ENCODE measurements at places on chromosomes 5 and 9. TPM values are rescaled to one million over a fixed set of nuclear protein-coding genes. Genes with fewer than 3 reads are reported as not detected.

DNA sequence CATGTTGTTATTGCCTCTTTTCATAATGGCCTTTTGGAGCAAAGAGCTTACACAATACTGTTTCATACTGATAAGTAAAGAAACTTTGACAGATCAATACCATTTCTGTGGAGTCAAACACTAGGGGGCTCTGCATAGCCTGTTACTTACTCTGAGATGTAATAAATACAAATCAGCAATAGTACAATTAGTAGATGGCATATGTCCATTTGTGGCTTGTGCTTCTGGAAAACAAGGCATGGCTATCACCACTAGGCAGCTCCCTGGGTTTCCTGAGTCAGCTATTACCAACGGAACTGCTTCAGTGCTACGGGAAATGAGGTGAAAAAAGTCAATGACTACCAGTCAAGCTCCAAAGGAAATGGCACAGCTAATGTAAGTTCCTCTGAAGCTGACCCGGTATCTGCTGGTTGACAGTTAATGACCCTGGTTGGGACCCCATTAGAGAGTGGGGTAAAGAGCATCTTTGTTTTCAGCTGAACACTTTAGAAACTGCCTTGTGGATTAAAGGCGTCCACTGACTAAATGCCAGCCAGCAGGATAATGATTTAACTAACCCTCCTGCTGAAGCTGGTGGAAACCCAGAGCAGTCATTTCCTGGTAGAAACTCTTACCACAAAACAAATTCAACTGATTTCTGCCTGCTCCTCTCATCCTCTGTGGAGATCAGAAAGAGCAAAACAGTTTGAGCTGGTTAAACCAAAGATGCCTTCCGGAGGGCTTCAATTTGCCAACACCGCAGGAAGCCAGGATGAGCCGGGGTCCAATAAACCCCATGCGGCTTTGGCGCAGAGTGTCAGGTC is 69.0 kb upstream of the FAM169A start:
- peak; percentile 70 for DNase-seq

DNA sequence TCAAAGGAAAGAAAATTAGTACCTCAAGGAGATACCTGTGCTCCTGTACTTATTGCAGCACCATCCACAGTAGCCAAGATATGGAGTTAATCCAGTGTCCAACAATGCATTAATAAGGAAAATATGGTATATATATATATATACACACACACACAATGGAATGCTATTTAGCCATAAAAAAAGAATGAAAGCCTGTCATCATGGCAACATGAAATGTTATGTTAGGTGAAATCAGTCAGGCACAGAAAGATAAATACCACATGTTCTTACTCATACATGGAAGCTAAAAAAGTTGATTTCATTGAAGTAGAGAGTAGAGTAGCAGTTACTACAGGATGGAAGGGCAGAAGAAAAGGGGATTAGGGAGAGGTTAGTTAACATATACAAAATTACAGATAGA is 601.5 kb downstream of the ANXA1 start:
- peak; percentile 48 for DNase-seq

RETREG1 gene
- total RNA-seq: 0.53 TPM

DNA sequence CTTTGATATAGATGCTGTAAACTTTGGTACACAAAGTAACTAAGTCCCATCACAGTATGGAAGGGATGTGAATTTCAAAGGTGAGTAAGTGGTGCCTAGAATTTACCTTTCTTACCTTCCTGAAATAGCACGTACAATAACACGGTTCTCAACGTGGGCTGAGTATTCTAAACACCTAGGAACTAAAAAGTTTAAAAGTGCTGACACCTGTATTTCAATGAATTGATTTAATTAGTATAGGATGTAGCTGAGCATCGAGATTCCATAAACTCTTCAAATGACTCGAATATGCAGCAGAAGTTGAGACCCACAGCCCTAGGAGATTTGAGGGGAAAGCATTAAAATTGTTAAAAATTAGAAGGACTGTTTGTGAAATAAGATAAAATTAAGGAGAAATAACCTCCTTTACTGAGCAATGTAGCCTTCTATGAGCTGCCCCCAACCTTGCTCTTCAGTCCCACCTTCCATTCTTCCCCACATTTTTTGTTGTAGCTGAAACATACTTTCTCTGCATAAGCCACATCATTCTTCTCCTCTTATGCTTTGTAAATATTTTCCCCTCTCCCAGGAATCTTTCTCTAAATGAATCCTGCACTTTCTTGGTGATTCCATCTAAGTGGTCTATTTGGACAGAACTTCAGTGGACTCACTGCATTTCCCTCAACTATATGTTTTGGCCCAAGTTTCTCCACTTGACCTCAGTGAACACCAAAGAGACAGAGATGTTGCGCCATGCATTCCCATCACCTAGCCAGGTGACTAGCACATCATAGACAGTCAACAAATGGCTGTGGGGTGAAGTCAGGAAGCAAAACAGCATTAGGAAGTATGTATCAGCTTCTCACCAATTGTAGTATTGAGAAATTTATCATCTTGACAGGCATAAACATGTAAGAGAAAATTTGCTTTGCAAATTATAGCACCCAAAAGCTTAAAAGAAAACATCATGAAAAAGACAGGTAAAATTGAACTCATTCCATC is 156.5 kb upstream of the TAS2R1 start:
- peak; percentile 58 for DNase-seq

THBS4 gene
- 0.26 TPM for total RNA-seq

SVEP1 gene
- 0.26 TPM for total RNA-seq

SHOC1 gene
- under 0.01 TPM for total RNA-seq

- no peak for DNase-seq
Measured at GRCh38 chr5:10578293-10578665, 14.4 kb downstream of the ANKRD33B start.

GRCh38 chr5:170819824-170820223 is 36.3 kb downstream of the GABRP start:
- no peak for DNase-seq

DNA sequence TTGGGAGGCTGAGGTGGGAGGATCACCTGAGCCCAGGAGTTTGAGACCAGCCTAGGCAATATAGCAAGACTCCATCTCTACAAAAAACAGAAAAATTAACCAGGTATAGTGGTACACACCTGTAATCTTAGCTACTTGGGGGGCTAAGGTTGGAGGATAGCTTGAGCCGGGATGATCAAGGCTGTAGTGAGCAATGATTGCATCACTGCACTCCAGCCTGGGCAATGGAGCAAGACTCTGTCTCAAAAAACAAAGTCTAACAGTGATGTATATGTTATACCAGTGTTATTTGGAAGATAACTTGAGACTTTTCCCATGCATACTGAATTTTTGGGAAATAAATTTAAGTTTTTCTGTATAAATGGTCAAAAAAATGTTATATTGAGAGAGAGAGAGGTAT is 146.3 kb downstream of the ZCCHC7 start:
- DNase-seq: no peak

GRCh38 chr5:67971223-67971830 is 244.2 kb upstream of the PIK3R1 start:
- no peak for DNase-seq

GRCh38 chr5:75736273-75736672 is 19.0 kb upstream of the POC5 start:
- DNase-seq: no peak

SLC1A1 gene
- total RNA-seq: 1.4 TPM

FNBP1 gene
- total RNA-seq: 15.7 TPM

DDX4 gene
- total RNA-seq: under 0.01 TPM

PKD2L2 gene
- total RNA-seq: not detected

LAMC3 gene
- total RNA-seq: not detected

GRCh38 chr5:92836855-92837755 is 743.9 kb downstream of the NR2F1-AS1 start:
- DNase-seq: no peak

ARHGEF39 gene
- total RNA-seq: 0.13 TPM

GRCh38 chr9:86093788-86094555 is 5.4 kb downstream of the GOLM1 start:
- DNase-seq: peak; percentile 62

DNA sequence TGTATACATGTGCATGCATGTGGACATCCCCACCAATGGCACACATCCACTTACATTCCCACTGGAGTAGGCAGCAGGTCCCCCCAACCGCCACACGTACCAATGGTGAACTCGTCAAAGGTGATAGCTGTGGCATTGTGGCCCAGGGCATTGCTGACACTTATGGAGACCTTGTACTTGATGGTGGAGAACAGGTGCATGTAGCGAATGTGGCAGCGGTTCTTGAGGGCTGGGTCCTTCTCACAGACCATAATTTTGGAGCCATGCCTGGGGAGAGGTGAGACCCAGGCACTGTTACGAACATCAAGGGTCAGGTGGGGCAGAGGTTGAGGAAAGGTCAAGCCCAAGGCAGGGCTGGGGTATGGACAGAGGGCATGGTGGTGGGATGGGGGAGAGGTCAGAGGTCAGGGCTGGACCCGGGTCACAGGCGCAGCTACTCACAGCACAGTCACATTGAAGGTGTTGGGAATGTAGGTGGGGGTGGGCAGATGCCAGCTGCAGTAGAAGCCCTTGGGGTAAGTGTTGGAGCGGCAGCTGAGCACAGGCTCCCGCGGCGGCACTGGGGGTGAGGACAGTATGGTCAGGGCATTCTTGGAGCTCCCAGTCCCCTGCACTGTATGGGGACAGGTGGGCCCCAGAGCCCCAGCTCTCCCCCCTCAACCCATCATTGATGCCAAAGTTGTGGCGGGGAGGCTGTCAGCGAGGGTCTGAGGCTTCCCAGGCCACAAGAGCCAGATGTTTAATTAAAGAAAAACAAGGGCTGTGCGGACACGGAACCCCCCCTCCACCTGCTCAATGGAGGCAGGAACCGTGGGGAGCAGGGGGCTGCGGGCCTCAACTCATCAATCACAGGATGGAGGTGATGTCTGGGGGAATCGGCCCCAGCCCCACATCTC is 31.9 kb downstream of the CNTFR start:
- DNase-seq: no peak

DNA sequence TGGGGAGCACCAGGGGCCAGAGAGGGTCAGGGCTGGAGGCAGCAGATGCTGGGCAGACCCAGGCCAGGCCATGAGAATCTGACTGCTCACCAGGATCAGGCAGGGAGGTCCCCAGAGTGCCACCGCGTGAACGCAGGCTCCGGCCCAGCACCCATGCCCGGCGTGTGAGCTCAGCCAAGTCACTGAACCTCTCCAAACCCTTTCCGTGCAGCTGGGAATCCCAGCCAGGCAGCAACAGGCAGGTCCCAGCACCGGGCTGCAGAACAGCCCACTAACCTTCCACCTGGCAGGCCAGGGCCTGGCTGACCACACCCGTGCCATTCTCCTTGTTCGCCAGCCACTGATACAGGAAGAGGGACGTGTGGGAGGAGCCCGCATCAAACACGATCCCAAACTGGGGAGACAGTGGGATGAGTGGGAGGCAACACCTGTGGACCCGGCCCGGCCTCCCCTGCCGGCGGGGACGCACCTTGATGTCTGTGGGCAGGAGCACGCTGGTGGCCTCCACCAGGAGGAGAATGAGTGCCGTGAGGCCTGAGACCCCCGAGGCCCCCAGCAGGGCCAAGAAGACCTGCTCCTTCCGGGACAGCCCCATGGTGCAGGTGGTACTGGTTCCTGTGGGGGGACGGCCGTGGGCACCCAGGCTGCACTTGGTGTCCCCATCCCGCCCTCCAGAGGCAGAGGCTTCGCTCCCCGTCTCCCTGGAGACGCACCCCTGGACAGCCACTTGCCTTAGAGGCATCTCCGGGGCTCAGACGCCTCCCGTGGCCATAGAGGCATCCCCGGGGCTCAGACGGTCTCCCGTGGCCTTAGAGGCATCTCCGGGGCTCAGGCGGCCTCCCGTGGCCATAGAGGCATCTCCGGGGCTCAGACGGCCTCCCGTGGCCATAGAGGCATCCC is 3.2 kb downstream of the ENTPD8 start:
- no peak for DNase-seq

GRCh38 chr9:115524453-115525059 is 406.6 kb upstream of the TNC start:
- peak; percentile 73 for DNase-seq

PHF24 gene
- 0.26 TPM for total RNA-seq
